ENCODE measurements at places on chromosomes 16 and 17.

- DNase-seq: no peak
These were observed 401.3 kb downstream of the WWOX start for GRCh38 chr16:78500659-78501270.

DNA sequence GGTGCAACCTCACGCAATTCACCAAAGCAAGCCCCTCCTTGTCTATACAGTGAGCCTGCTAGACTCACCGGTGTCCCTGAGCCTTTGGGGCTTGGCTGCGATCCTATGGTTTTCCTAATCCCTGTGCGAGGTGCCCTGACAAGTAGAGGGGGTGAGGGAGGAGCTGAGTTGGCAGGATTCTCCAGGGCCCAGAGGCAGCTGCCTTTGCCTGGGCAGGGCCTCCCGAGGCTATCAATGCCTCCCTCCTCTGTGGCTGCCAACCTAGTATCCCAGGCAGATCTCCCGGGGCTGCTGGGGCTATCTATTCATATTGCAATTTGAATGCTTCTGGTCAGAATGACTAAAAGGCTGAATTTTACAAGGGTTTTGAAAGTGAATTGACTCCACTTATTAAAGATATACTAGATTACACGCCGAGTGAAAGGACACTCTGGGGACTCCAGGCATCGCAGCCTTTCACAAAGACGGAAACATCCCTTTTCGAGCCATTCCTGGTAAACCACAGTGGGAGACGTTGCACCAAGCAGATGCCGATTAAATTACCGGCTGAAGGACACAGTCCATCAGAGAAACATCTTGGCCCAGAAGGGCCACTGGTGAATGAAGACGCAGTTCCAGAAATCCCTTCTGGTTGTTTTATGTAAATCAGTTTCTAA is 11.3 kb upstream of the PITPNM3 start:
- DNase-seq: no peak

GRCh38 chr16:30346286-30346685 is 8.8 kb downstream of the CD2BP2 start:
- DNase-seq: no peak

GRCh38 chr16:68093816-68094613 is 8.8 kb downstream of the NFATC3 start:
- peak; percentile 45 for DNase-seq

- DNase-seq: peak; percentile 39
These were observed 574 bp downstream of the LAT start for GRCh38 chr16:28985211-28986041.

DNA sequence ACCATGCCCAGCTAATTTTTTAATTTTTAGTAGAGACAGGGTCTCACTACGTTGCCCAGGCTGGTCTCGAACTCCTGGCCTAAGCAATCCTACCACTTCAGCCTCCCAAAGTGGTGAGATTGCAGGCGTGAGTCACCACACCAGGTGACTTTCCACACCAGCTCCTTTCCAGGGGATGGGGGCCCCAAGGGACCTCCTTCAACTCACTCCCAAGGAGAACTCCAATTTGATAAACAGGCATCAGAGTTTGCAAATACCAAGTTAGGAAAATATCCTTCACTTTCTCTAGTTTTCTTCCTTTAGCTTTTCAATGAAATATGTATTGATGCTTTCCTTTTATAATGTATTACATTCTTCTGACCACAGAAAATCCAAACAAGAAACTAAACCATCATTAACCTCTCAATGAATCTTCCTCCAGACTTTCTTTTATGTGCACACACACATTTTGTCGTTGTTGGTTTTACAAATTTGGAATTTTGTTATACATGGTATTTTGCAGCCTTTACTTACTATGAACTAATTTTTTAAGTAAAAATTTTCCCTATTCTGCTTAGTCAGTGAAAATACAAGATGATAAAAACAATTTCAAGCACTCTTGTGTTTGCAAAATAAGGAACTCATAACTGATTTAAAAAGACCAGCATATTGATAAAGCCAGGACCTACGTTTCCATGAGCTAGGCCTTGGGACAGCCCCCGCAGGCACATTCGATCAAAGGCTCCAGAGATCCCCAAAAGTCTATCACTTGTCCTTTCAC is 32.0 kb downstream of the GAS7 start:
- no peak for DNase-seq

- peak; percentile 65 for DNase-seq
These were observed 1.4 kb downstream of the GOT2 start for GRCh38 chr16:58732545-58733247.

DNA sequence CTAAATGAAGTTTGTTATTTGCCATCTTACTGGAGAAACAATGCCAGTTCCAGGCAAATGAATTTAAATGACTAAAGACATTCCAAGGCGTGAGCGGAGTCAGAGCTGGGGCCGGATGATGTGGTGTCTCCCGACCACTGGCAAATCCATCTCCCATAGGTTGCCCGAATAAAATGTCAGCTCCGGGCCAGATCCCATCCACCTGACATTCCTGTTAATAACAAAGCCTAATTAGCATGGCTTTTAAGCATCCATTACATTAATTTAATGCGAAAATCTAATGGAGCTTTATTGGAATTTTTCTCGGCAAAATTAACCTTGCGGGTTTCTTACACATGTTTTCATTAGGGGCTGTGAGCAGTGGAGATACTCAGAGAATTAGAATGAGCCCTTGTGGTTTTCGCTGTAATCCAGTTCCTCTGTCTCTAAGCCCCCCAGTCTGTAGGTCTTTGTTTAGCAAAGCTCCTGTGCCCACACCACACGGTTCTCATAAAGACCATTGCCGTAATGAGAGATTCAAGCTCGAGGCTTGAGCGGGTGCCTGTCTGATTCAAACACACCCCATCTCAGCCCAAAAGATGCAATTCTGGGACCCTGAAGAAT is 123.3 kb downstream of the CCT6B start:
- no peak for DNase-seq

GRCh38 chr16:11520442-11520841 is 66.3 kb downstream of the LITAF start:
- no peak for DNase-seq

DNA sequence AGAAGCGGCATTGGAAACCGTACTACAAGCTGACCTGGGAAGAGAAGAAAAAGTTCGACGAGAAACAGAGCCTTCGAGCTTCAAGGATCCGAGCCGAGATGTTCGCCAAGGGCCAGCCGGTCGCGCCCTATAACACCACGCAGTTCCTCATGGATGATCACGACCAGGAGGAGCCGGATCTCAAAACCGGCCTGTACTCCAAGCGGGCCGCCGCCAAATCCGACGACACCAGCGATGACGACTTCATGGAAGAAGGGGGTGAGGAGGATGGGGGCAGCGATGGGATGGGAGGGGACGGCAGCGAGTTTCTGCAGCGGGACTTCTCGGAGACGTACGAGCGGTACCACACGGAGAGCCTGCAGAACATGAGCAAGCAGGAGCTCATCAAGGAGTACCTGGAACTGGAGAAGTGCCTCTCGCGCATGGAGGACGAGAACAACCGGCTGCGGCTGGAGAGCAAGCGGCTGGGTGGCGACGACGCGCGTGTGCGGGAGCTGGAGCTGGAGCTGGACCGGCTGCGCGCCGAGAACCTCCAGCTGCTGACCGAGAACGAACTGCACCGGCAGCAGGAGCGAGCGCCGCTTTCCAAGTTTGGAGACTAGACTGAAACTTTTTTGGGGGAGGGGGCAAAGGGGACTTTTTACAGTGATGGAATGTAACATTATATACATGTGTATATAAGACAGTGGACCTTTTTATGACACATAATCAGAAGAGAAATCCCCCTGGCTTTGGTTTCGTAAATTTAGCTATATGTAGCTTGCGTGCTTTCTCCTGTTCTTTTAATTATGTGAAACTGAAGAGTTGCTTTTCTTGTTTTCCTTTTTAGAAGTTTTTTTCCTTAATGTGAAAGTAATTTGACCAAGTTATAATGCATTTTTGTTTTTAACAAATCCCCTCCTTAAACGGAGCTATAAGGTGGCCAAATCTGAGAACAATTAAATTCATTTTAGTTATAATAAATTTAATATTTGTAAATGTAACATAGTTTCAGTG is 1.7 kb downstream of the HEXIM1 start:
- DNase-seq: peak; percentile 56

GRCh38 chr17:70804161-70804560 is 634.8 kb downstream of the KCNJ2 start:
- no peak for DNase-seq

GRCh38 chr17:83145831-83146230 is 66.4 kb downstream of the METRNL start:
- no peak for DNase-seq

GRCh38 chr17:73357318-73357717 is 45.5 kb upstream of the CDC42EP4 start:
- no peak for DNase-seq

DNA sequence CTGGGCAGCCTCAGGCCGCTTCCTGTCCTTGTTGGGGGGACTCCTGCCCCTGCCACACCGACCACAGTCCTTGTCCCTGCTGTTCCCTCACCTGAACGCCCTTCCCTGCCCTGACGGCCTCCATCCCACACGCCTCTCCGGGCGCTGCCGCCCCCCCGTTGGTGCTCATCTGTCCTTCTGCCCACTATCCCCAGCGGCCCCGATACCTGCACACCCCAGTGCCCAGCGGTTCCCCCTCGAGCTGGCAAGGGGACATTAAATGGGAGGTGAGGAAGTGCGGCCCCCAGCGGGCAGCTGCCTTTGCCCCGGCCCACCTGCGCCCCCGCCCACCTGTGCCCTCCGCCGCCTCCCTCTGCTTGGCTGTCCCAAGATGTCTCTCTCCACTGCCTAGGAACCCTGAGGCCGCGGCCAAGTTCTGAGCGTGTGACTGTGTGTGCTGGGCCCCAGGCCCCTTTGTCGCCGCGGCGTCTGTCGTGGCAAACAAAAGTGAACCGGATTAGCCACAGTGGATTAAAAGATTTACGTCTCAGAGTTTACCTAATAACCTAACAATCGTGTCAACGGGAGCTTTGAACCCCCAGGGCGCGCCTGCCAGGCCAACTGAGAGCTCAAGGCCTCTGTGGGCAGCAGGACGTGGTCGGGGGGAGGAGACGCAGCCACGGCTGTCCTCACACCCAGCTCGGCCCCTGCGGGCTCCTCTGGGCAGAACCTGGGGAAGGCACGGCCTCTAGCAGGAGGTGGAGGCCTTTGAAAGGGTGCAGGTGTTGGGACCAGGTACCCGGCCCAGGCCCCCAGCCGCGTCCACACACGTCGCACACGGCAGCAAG is 7.6 kb upstream of the AXIN1 start:
- no peak for DNase-seq

DNA sequence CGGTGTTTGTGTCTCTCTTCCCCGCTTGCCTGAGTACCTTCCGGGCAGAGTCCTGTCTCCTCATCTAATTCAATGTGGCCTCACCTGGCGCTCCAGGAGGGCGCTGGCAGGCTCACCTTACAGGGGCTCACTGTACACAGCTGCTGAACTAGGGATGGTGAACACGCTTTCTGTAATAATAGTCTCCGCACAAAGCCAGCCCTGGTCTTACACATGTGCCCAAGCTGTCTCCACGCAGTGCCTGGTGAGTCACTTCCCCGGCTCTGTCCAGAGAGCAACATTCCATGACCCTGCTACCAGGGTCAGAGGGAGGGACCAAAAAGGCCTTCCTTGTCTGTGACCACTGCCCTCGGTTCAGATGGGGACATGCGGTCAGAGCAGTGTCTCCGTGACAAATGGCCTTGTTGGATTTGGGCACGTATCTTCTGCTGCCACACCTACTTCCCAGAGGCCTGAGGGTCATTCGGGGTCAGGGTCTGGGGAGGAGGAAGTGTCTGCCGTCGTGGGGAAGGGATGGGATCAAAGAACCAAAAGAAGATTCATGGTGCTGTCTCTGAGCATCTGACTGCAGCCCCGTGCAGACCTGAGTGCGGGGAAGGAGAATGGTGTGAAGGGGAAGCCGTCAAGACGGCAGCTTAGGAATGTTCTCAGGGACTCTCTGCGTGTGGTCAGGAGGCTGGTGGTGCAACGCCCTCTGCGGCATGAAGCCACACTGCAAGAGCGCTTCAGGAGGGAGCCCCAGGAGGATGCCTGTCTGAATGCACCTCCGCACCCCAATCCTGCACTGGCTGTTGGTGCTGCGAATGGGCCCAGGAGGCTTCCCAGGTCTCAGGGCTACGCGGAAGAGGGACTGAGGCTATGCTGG is 68.8 kb downstream of the IL21R start:
- no peak for DNase-seq

GRCh38 chr16:21026846-21027245 is 123.8 kb downstream of the DNAH3 start:
- DNase-seq: no peak

DNA sequence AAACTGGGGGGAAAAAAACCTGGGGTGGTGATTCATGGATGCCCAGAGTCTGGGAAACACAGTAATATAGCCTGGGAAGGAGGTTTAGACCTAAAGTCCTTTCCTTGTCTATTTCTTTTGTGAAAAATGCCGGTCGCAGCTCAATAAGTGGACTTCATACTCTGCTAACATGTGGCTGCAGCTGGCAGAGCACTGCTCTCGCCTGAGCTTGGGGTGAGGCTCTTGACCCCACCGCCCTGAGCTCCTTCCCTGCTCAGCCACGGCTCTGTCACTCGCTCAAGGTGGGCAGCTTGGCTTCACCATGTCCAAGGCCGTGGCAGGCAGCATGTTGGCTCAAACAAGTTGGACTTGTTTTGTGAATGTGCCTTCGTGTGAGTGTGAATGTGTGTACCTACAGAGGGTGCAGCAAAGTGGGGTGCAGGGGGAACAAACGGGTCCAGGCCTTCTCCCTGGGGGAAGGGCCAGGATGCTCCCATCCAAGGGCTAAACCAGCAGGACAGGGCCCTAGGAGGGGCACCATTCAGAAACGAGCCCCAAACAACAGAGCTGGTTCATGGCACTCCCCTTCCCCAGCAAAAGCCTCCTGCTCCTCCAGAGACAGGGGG is 4.9 kb downstream of the FA2H start:
- DNase-seq: no peak

- peak; percentile 58 for DNase-seq
These were observed 1.3 kb downstream of the TUBB3 start for GRCh38 chr16:89924297-89924924.

DNA sequence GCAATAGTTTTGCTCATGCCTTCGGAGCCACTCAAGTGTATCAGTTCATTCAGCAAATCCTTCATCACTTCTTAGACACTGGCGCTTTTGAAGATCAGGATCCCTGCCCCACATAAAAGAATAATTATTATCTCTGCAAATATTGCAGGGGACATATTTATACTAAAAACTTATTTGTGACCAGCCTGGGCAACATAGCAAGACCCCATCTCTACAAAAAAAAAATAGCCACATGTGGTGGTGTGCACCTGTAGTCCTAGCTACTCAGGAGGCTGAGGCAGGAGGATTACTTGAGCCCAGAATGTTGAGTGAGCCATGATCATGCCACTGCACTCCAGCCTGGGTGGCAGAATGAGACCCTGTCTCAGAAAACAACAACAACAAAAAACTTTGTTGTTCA is 1.7 kb upstream of the APPBP2 start:
- no peak for DNase-seq

DNA sequence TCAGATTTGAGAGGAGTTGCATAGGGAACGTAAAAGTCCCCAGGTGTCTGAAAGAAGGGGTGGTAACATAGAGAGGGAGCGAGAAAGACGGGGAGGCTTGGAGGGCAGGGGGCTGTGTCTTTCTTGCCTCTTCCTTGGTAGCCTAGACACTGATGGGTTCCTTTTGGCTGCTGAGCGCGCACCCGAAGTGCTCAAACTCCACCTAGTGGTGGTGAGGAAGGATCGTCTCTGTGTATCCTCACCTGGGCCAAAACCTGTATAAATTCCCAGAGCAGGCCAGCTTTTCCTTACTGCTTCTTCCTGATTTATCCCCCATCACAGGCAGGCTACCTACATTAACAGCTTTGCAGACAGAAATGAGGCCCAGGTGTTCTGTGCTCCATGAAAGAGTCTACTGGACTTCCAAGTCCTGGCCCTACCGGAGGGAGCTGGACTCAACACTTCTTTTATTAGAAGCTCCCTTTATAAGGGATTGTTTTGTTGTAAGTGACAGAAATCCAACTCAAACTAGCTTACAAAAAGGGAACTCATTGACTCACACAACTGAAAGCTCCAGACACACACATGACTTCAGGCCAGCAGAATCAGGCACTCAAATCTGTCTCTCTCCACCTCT is 5.5 kb upstream of the SLC25A35 start:
- DNase-seq: peak; percentile 76

Data from activated CD4-positive, alpha-beta T cell treated with anti-CD3 and anti-CD28 coated beads, Interleukin-2, Interleukin-6, amounts not matched to agents 100 ng/mL and 50 ng/mL, durations not matched to agents 16 hours and 8 hours (primary cell).